Cortex of kidney (tissue), 1 donor: ENCODE measurements at places on chromosomes 16 and 17.

- DNase-seq = no peak
Observed at GRCh38 chr16:66099306-66099705, 267.2 kb upstream of the CDH5 start.

GRCh38 chr17:15457723-15458094 is 9.7 kb downstream of the CDRT4 start:
- DNase-seq = no peak

DNA sequence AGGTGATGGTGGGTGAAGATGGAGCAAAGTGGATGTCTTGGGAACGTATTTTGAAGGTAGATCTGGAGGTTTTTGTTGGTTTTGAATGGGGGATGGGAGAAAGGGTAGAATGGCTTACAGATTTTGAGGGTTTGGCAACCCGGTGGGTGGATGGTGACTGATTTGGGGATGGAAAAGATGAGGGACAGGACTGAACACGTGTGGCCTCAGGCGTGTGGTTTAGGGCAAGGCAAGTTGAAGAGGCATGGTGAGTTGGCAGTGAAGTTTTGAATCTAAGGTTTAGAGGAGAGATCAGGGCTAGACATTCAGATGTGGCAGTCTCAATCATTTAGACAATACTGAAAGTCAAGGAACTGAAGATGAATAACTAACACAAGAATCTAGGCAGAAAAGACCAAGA is 5.0 kb upstream of the DCTPP1 start:
- no peak for DNase-seq

DNA sequence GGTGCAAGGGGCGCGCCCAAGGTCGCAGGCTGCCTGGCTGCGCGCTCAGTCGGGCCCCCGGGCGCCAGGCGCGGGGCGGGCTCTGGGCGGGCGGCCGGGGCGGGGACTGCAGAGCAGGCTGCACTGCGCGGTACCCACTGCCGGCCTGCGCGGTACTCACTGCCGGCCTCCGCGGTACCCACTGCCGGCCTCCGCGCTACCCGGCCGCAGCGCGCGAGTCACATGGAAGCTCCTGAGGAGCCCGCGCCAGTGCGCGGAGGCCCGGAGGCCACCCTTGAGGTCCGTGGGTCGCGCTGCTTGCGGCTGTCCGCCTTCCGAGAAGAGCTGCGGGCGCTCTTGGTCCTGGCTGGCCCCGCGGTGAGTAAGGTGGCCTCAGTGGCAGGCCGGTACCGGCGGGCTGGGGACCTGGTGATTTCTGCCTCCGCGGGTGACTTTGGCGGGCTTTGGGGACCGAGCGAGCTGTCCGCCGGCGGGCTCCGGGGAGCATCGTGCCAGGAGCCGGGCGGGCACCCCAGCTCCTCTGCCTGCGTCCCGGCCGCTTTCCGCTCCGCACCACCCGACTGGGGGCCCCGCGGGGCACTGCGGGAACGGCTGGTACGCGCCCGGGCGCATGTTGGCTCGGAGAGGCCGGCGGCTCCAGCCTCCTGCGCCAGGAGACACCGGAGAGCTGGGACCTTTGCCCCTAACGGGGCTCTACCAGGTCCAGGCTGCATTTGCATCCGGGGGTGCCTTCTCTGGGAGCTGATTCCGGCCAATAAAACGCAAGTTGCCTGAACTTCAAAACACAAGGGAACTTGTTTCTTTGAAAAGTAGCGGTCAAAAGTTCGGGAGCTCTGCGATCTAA is at the start of gene SLC47A1:
SLC47A1 (plus strand) TSS at position 137 of the 844 bp plus-strand sequence; CDS start at position 223, 86 bp downstream.
- no peak for DNase-seq

DNA sequence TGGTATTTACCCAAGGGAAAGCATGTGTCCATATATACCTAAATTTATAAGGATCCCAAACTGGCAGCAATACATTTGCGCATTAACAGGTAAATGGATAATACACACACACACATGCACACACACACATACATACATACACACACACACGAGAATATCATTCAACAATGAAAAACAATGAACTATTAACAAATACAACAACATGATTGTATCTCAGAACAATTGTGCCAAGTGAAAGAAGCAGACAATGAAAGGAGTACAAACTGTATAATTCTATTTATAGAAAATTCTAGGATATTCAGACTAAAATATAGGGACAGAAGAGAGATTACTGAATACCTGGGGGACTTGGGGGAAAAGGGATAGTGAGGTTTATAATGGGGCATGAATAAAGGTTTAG is 323.0 kb downstream of the KCNJ2 start:
- no peak for DNase-seq

- no peak for DNase-seq
Observed at GRCh38 chr16:29974291-29975133, 844 bp downstream of the TAOK2 start.

DNA sequence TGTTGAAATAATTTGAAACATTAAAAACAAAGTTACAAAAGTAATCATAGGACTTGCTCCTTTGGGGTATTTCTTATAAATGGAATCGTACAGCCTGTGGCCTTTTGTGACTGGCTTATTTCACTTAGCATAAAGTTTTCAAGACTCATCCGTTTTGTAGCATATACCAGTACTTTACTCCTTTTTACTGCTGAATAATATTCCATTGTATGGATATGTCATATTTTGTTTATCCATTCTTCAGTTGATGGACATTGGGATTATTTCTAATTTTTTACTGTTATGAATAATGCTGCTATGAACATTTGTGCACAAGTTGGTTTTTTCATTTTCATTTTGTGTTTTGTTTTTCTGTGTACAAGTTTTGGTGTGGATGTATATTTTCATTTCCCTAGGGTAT is 30.0 kb upstream of the RHBDL3 start:
- DNase-seq = no peak

DNA sequence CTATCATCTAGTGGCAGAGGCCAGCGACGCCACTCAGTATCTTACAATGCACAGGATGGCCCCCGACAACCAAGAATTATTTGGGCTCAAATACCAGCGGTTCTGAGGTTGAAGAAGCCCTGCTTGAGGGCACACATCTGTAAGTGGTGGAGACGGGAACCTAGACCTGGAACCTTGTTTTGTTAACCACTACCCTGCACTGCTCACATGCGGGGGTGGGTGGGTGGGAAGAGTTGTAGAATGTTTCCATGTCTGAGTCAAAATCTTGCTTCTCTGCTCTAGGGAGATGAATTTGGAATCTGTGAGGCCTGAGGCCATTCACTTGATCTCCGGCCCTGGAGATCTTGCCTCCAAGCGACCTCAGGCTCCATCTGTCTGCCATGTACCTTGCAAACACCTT is 44.1 kb downstream of the ABCC1 start:
- DNase-seq = no peak

DNA sequence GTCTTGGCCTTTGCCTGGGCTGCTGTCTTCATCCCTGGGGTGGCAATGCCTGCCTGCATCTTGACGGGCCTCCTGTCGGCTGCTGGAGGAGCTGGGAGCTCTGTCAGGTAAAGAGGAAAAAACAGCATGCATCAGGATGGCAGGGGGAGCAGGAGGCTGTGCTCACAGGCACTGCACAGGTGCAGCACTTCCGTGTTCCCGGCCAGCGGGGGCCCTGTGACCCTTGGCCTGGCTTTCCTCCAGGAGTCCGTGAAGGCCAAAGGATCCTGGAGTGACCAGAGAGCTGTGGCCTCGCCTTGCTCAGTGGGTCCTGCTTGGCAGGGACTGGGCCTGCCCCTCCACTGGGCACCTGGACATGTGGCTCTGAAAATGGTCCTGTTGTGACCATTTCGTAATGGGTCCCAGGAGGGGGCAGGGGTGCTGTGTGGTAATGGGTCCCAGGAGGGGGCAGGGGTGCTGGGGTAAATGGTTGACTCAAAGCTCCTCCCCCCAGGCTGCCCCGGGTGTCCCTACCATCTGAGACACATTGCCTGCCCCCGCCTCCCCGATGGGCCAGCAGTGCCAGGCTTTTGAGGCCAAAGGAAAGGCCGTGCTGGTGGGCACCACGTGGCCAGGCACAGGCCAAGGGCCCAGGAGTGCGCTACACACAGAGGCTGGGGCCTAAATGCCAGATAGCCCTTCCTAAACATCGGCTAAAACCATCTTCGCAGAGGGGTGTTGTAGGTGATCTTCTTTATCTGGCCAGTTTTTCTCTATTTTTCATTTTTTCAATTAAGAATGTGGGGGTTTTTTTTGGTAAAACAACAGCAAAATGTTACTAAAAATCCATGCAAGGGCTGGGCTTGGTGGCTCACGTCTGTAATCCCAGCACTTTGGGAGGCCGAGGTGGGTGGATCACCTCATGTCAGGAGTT is 4.0 kb upstream of the FASN start:
- DNase-seq = no peak

DNA sequence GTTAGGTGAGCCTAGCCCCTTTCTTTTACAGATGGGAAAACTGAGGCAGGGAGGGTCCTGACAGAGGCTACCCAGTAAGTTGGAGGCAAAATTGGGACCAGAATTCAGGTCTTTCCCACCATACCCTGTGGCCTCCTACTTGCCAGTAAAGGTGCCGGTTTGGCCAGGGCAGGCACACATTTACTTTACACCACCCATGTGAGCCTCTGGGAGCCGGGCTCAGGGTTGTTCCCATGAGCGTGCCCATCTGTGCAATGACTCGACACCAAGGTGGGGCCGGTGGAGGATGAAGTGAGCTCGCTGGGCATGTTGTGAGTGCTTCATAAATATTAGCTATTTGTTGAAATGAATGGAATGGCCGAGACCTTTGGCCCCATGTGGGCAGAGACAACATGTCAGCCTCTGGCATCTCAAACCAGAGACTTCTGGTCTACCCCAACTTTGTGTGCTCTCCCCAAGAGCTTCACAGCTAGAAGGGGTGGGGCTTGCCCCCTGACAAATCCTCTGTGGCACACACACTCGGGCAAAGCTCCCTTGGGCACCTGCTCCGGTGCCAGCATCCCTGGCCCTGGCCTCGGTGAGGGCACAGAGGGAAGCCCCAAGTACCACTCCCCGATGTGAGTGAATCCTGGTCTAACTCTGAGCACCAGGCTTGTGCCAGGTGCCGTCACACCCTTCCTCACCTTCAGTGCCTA is 60.1 kb downstream of the SRCIN1 start:
- DNase-seq = no peak

GRCh38 chr16:67661886-67662652 is 1.3 kb downstream of the PARD6A start:
- DNase-seq = no peak

- no peak for DNase-seq
Observed at GRCh38 chr17:47820033-47820789, 1.4 kb downstream of the OSBPL7 start.

DNA sequence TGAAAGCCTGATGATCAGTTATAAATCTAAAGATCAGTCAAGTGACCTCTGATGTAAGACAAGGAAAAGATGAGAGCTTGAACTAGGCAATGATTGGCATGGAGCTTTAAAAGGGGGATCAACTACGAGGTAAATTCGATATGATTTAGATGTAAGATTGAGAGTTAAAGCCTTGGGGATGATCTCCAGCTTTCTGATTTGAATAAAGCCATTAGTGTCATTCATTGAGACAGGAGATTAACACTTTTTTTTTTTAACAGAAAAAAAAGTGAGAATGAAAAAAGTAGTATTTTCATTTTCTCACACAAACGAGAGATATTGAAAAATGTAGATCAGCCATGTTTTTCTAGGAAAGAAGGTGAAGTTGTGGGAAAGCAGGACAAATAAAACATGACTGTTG is 225.4 kb downstream of the CNTNAP4 start:
- no peak for DNase-seq

DNA sequence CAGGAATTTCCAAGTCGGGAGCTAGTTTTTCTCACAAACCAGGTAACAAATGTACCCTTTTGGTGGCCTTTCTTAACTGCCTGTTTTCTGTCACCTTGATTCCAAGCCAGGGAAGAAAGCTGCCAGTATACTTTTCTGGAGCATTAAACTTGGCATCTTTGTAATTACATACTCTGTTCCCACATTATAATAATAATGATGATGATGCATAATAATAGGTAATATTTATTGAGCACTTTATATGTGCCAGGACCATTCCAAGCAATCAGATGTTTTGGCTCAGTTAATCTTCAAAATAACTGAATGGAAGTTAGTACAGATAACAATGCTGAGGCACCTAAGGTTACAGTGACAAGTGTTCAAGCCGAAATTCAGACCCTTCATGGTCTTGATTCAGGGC is 11.1 kb upstream of the PSMC5 start:
- no peak for DNase-seq

- no peak for DNase-seq
Observed at GRCh38 chr17:10421900-10422542, at the start of gene MYH8. MYH8 (minus strand) TSS chr17:10421950; CDS start chr17:10420227, 1,723 bp downstream.

GRCh38 chr17:41539071-41539492 is 11.0 kb upstream of the KRT19 start:
- DNase-seq = no peak

GRCh38 chr17:47953909-47954308 is 3.8 kb downstream of the PRR15L start:
- no peak for DNase-seq

DNA sequence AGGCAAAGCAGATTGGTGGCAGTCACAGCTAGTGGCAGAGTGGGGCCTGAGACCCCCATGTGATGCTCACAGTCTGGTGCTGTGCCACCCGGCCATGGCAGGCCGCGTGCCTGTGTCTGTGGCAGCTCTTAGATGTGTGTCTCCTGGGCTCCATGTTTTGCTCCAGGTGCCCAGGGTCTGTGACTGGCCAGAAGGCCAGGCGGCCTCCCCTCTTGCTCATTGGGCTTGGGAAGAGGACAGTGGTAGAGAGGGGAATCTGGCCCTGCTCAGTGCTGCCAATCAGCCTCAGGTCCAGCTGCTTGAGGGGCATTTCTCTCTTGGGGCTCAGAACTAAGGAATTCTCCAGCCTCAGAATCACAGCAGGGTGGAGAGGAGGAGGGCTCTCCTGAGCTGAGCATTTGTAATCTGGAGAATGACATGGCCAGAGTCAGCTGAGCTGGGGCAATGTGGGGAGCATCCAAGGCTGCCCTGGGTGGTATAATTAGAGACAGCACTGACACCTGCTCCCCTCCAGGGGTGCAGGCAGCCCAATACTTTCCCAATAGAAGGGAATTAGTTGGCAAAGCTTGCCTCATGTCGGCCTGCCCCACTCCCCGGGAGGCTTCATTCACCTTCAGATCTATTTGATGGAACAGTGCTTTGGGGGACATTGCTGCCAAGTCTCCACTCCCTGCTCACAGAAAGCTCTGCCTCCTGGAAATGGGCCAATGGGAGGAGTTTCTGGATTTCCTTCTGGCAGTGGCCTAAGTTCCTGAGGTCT is 2.7 kb upstream of the LASP1NB start:
- DNase-seq = no peak
